ENCODE measurements at places on chromosomes 16 and 17. TPM values are rescaled to one million over a fixed set of nuclear protein-coding genes. Genes with fewer than 3 reads are reported as not detected.
A peak's percentile ranks its signal among the peaks of the same experiment; 100 is the strongest.

- DNase-seq: no peak
These were observed 77.5 kb upstream of the DYNLRB2 start for GRCh38 chr16:80463326-80463725.

- no peak for DNase-seq
These were observed 650.9 kb downstream of the KCNJ2 start for GRCh38 chr17:70820276-70820675.

GRCh38 chr16:22192261-22193062, 13.6 kb upstream of the EEF2K start:
- peak; percentile 85 for DNase-seq

DNA sequence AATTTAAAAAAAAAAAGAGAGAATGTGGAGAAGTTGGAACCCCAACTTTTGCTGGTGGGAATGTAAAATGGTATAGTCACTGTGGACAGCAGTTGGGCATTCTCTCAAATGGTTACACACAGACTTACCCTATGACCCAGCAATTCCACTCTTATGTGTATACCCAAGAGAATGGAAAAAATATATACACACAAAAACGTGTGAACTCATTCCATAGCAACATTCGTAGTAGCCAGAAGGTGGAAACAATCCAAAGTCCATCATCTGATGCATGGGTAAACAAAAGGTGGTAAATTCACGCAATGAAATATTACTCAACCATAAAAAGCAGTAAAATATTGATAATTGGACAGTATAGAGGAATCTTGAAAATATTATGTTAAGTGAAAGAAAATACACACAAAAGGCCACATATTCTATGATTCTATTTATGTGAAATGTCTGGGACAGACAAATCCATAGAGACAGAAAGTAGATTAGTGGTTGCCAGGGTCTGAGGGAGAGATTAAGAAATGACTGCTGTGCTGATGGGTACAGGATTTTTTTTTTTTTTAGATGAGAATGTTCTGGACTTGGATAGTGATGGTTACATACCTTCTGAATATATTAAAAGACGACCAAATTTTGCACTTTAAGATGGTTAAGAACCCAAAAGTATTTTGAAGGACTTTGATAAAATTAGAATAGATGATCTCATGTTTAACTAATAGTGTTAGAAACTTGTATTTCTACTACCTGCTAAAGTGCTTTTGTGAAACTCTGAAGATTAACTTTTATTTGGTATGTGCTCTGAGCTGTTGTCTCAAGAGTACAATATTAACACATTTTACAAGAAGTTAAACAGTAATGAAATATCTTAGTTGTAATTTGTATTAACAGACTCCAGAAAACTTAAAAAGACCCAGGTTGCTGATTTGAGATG, 60.9 kb downstream of the MRTFB start:
- no peak for DNase-seq

GRCh38 chr17:44909681-44910144, 5.6 kb downstream of the GFAP start:
- no peak for DNase-seq

GRCh38 chr17:57953705-57954396, 1.4 kb downstream of the CUEDC1 start:
- no peak for DNase-seq

GRCh38 chr17:56833809-56834379, at the start of the genes C17orf67 and DGKE:
Gene C17orf67, minus strand, starts transcription at chr17:56833920. Its CDS starts 18,110 bp downstream, at chr17:56815810.
Gene DGKE, plus strand, starts transcription at chr17:56834151. Its CDS starts 645 bp downstream, at chr17:56834796.
- DNase-seq: peak; percentile 96

DNA sequence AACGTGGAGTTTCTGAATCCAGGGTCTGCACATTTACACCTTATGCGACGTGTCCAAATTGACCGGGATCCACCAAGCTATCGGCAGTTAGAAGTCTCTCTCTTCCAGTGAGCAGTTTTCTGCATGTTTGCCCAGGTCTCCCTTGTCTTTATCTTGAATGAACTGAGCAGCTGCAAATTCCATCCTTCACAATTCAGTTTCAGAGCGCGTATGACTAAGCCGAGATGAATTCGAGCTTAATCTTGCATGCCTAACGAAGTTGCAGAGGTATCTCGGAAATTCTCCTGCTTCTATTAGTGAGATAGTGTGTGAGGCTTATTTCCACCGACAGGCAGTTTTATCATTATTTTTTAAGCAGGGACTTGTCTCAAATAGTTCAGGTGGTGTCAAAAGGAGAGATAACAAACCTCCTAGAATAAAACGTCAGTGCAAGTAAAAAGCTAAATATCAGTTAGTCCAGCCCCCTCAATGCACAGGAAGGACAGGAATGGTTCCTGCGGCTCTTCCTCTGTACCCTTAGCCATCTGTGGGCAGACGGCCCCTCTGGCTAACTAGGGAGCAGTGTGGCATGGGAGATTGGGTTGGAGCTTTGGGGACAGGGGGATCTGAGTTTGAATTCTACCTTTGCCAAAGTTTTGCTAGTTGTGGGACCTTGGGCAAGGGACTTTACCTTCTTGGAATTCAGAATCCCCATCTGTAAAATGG, 93.0 kb upstream of the GPR139 start:
- DNase-seq: no peak

DNA sequence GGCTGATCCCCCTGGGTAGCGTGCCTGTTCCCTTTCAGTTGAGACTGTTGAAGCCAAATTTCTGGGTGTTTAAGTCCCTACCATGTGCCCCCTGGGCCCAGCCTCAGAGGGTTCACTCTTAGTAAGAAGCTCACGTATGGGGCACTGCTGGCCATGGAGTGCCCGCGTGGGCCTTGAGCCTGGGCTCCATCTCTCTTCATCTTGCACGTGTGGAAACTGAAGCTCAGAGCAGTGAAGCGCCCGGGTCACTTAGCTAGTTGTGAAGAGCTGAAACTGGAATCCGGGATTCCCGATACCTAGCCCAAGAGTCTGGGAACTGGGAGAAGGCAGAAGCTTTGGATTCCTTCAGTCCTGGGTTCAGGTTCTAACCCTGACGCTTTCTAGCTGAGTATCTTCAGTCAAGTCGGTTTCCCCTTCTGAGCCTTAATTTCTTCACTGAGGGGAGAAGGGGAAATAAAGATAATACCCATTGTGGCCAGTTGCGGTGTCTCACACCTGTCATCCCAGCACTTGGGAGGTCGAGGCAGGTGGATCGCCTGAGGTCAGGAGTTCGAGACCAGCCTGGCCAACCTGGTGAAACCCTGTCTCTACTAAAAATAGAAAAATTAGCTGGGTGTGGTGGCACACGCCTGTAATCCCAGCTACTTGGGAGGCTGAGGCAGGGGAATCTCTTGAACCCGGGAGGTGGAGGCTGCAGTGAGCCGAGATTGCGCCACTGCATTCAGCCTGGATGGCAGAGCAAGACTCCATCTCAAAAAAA, 103.9 kb downstream of the OR1D5 start:
- DNase-seq: no peak

DNA sequence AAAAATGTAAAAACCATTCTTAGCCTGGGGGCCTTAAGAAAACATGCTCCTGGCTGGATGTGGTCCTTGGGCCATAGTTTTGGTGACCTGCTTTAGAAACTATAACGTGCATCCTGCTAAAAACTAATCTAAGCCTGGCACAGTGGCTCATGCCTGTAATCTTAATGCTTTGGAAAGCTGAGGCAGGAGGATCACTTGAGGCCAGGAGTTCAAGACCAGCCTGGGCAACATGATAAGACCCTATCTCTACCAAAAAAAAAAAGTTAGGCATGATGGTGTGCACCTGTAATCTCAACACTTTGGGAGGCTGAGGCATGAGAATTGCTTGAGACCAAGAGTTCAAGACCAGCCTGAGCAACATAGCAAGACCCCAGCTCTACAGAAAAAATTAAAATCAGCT, 183.8 kb upstream of the CHMP6 start:
- DNase-seq: no peak

DNA sequence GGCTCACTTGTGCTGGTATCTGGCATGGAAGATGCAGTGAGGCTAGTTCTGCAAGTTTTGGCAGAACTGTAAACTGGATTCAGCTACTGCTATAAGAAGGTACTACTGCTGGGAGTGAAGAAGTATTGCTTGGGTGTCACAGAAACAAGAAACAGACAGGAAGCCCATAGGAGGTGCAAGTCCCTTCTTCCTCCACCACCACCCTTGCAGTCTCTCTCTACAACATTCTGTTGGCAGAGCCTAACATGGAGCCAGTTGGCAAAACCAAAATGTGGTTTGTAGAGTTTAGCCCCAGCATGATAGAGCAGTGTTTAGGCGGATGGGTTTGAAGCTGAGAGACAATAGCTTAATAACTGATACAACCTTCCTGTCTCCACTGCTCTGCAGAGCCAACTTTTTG, 72.6 kb downstream of the NLK start:
- DNase-seq: no peak

DNA sequence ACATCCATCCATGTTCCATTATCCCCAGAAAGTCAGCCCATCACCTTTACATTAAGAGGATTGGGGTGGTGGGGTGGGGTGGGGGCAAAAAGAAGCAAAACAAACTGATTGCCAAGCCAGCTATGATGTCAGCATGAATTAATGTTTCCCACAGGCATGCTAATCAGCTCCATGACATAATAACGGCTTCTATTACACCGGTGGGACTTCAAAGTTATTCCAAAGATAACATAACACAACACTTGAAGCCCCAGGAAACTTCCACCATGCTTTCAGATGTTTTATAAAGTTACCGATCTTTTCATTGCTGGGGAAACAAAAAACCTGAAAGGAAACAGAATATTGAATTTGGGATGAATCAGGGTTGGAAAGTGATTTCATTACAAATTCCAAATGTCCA, 155.9 kb upstream of the IRX5 start:
- DNase-seq: no peak

DNA sequence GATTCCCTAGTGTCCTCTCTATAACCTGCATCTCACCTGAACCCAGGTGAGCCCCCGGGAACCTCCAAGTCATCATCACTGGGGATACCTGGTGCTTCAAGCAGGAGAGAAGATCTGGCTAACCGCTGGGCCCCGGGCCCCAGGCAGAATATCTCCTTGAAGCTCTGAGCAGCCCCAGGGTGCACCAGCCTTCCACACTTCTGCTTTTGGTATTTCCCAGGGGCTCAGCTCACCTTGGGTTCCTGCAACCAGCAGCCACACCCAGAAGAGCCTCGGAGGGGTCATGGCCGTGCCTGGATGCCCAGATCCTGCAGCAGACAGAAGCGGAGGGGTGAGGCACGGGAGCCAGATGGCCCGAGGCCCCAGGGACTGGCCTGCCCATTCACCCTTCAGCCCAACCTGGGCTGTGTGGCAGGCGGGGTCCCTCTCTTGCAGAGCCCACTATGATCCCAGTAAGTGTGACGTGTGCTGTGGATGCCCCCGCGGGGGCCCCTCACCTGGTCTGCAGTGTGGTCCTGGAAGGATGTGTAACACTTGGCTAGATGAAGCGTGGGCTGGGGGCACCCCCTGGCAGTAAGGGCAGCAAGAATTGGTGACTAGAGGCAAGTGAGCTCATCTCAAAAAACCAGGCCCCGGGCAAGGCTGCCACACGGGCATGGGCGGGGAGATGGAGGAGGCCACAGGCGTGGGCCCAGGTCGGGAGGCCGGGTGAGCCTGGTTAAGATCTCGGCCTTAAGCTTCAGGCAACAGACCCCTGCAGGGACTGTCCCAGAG, 2.6 kb downstream of the LGALS3BP start:
- DNase-seq: no peak

GRCh38 chr16:85541980-85542900, 70.9 kb upstream of the GSE1 start:
- no peak for DNase-seq

DNA sequence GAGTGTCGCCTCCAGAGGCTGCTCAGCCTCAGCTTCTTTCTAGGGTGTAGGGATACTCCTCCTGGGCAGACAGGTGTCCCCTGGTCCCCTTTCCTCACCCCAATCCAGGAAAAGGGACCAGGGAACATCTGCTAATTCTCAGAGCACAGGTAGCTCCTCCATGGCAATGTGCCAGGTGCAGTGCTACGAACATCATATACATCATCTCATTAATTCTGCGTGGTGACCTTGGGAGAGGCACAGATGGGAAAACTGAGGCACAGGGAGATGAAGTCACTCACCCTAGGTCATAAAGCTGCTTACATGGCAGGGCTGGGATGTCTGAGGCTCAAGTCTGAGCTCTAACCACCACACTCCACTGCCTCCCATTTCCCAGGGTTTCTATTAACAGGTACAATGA, 11.7 kb downstream of the HDAC5 start:
- DNase-seq: no peak

- no peak for DNase-seq
These were observed 32.4 kb downstream of the MXRA7 start for GRCh38 chr17:76678330-76678729.

DNA sequence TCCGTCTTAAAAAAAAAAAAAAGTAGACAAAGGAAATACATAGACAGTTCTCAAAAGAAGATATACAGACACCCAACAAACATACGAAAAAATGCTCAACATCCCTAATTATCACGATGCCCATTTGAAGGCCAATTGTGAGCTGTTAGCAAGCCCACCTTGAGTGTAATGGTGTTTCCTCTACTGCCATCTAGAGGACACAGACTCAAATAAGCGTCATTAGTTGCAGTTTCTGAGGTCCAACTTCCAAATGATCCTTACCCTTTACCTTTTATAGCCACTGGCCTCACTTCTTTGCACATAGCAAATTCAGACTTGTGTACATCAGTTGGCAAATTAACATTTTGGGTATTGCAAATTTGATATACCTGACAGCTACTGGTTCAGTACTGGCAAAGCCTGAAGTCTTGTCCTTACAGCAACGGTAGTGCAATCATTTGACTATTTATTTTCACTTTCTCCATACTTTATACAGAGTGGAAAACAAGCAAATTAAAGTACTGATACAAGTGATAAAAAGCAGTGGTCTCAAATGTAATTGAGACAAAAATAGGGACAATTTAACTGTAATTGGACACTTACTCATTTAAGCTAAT, 536.3 kb upstream of the EEF2KMT start:
- DNase-seq: no peak

- DNase-seq: no peak
These were observed 22.8 kb downstream of the ENGASE start for GRCh38 chr17:79097226-79098055.

DNA sequence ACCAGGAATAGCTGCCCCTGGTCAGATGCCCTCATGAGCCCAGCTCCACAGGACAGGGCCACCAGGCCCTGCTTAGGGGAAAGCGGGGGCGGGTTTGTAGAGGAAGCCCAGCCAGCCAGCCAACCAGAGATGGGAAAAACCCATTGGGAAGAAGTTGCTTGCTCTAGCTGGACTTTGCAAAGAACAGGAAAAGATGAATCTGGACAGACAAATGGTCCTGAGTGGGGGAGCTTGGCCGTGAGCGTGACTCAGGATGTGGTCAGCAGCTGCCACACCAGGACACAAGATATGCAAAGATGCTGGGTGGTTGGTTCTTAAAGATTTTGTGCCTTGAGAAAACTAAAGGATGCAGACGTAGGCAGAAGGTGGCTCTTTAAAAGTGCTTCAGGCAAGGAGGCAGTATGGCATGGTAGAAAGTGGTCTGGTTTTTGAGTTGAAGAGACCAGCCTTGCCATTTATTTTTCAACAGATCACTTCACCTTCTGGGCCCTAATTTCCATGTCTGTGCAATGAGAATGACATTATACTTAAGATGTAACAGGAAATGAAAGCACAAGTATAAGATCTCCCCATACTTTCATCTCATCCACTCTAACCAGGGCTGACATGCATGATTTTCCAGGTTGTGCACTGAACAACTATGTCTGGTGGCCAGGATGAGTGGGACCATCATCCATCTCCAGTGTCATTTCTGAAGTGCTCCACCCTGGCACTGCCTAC, 27.8 kb upstream of the HEATR6 start:
- DNase-seq: no peak

KRT35 gene
- not detected for polyA plus RNA-seq

NOXO1 gene
- 1.3 TPM for polyA plus RNA-seq

ATP6V0A1 gene
- 31.0 TPM for polyA plus RNA-seq

C17orf67 gene
- 2.3 TPM for polyA plus RNA-seq

RDM1 gene
- 0.67 TPM for polyA plus RNA-seq

TMEM114 gene
- not detected for polyA plus RNA-seq

ZNF423 gene
- 34.5 TPM for polyA plus RNA-seq
